ENCODE measurements at places on chromosomes 11 and 22. TPM values are rescaled to one million over a fixed set of nuclear protein-coding genes. Genes with fewer than 3 reads are reported as not detected.

FOLH1 gene
- total RNA-seq, result not detected

INSC gene
- 0.89 TPM for total RNA-seq

SHISAL1 gene
- total RNA-seq, result 1.5 TPM

VWCE gene
- total RNA-seq, result 0.76 TPM

GPHA2 gene
- not detected for total RNA-seq

SEZ6L gene
- under 0.01 TPM for total RNA-seq

NRIP3 gene
- total RNA-seq, result 12.0 TPM

SLC1A2 gene
- total RNA-seq, result 1.2 TPM

- DNase-seq, result no peak
These were observed 40.3 kb downstream of the SIK2 start for GRCh38 chr11:111642542-111642941.

- DNase-seq, result no peak
These were observed 48.8 kb upstream of the LARGE1 start for GRCh38 chr22:33969045-33969444.

- no peak for DNase-seq
These were observed 4.9 kb downstream of the MUC5AC start for GRCh38 chr11:1162491-1163311.

DNA sequence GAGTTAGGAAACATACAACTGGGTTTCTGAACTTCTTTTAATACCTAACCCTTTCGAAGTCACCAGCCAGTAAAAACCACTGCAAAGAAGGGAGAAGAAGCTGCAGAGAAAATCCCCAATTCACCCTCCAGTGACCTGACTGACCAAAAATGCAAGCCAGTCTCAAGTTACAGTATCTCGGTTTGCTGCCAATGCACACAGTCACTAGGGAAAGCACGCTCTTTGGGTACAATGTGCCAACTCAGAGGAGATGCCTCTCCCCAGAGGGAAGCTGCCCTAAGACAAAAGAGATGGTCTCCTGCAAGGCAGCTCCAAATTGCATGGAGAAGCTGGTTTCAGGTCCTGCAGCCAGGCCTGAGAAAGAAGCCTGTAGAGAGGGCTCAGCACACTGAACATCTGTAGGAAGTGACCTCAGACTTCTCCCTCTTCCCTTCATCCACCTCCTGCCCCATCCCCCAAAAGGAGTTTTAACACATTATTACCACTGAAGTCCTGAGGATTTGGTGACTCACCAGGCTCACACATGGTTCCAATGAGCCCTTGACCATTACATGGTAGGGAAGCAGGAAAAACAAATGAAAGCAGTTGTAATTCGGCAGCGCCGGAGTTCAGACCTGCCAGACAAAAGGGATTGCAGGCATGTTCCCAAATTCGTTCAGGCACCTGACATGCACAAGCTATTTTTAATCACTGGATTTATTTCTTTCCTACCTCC is 90.1 kb downstream of the ETS1 start:
- DNase-seq, result peak; percentile 97

GRCh38 chr11:114762408-114762807 is 84.1 kb downstream of the NXPE2 start:
- DNase-seq, result peak; percentile 75

GRCh38 chr22:36770513-36771231 is 5.2 kb downstream of the IFT27 start:
- no peak for DNase-seq

DNA sequence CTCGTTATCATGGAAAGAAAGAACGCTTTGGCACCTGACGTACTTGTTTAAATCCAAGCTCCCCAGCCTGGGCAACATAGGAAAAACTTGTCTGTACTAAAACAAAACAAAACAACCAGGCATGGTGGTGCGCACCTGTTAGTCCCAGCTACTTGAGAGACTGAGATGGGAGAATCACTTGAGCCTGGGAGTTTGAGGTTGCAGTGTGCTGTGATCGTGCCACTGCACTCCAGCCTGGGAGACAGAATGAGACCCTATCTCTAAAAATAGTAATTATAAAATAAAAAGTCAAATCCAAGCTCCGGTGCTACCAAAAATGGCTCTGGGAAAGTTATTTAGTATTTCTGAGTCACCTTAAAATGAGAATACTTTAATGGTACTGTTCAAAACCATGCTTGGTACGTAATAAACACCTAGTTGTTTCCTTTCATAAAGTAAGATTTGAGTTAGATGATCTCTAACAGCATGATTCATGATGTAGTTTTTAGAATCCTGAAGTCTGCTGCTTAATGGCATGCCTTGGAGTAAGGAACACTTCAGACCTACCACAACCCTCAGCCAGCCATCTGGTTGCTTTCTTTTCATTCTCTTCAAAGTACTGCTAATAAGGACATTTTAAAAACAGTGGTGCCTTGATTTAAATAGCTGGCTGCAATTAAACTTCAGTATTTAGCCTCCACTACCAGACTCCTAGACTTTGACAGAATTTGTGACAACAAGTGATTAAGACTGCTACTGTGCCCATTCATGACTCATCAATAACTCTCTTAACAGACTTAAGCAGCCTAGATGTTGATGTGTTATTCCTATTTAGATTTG is 8.4 kb downstream of the PPME1 start:
- peak; percentile 54 for DNase-seq

- no peak for DNase-seq
These were observed 2.4 kb upstream of the PPFIBP2 start for GRCh38 chr11:7511401-7511800.

- no peak for DNase-seq
These were observed 11.4 kb upstream of the MICAL3 start for GRCh38 chr22:18035751-18036150.

DNA sequence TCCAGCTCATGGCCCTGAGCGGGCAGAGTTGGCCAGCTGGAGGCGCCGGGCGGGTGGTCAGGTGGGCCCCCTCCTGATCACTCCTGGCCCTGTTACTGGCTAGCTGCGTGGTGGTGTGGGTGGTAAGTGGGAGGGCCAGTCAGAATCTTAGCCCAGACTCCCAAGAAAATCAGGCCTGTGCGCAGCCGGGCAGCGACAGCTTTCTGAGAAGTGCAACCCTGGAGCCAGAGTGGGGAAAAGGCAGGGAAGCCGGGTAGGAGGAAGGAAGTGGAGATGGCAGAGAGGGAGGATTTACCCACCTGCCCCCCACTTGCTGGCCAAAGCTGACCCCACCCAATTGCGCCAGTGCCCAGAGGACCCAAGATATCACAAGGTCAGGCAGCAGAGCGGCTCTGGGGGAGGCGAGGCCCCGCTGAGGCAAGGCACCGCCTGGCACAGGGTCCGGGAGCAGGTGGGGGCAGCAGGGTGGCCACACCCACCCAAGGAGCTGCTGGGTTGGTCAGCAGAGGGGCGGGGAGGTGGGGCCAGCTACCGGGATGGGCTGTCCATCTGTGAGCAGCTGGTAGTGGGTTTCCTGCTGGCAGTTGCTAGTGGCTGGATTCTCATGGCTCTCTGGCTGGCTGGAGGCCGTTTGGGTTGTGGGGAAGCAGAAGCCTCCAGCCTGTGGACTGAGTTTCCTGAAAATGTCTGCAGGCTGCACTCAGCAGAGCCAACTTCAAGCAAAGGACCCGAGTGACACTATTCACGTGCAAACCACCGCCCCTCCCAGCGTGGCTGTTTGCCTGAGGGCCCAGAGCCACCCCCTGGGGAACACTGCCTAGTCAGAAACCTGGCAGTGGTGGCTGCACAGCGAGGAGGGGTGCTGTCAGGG is 196.4 kb downstream of the IGLL1 start:
- DNase-seq, result peak; percentile 13

DNA sequence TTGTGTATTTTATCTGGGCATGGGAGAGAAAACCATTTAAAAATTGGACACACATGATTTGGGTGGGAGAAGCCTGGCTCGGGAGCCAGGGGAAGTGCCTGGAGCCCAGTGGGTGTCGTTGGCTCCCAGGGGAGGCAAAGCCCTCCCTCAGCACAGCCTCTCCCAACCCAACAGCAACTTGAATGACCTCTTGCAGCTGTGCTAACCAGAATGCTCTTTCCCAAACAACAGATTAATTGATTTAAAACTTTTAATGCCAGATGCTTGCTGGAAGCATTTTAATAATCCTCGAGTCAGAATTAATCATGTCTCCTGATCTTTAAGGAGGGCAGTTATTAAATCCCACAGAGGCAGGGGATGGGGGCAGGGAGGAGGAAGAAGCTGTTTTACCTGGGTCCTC is 401.6 kb downstream of the BUD13 start:
- no peak for DNase-seq

DNA sequence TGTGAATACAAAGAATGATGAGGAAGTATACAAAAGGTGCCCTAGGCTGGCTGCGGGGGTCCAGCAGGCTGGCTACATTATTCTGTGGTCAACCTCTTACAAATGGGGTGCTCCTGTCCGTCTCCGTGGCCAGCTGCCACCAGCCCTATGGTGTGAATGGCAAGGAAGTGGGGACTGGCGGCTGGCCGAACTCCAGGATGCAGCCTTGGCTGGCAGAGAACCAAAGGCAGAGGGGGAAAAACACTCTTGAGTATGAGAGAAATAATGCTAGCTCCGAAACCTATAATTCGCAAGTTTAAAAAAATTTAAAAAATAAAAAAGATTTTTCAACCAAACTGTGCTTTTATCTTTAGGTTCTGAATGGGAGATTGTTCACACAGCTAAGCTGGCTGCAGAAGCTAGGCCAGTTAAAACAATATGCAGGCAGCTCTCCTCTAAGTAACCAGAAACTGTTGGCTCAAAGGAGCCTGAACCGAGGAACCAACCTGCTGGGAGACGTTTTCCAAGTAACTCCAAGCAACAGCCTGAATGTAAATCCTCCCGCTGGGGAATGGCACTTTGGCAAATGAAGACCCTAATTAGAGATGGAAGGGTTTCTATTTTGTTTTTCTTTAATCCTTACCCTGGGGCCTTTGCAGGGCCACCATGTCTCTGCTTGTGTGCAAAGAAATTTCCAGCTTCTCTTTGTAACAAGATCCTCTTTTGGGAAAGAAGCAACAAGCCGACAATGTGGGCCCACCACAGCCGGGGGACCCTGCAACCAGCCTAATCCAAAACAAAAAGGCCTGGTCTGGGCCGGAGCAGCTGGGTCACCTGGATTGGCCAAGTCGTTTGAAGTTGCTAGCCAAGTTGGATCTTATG is 50.2 kb downstream of the C22orf31 start:
- DNase-seq, result no peak

GRCh38 chr11:5596607-5597201 is at the start of gene TRIM6:
TSS of gene TRIM6 (plus strand) at chr11:5596637. CDS start at chr11:5596898, 261 bp downstream.
- peak; percentile 66 for DNase-seq

GRCh38 chr22:26406118-26406517 is 22.9 kb upstream of the ASPHD2 start:
- peak; percentile 32 for DNase-seq

- peak; percentile 26 for DNase-seq
These were observed 1260.9 kb downstream of the BRD1 start for GRCh38 chr22:48566741-48567140.

DNA sequence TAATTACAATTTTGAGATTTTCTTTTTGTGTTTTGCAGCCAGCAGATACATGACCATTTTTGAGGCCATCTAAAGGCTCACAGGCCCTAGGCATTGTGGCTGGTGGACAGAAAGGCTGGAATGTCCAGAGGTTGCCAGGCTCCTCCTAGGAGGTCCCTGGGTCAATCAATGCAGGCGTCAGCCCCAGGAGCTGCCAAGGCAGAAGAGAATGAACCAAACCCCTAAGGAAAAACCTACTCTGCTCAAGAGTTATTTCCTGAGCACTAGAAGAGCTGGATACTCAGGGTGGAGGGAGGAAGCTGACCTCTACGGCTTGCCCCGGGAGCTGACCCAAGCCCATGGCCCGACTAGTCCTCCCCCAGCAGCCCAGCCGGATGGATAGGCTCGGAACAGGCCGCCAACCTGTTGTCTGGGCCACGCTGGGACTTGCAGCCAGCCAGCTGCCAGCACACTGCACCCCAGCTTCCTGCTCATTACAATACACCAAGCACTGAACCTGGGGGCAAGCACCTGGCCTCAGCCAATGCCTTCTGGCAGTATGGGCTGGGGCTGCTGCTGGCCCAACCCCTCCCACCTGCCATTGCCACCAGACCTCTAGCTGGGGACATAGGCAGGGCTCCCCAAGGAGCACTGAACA is 5.7 kb upstream of the SCGB1A1 start:
- DNase-seq, result no peak

- peak; percentile 87 for DNase-seq
These were observed at the start of gene MMP1 for GRCh38 chr11:102798012-102798746. TSS of gene MMP1 (minus strand) at chr11:102798160. CDS start at chr11:102798092, 68 bp downstream.

DNA sequence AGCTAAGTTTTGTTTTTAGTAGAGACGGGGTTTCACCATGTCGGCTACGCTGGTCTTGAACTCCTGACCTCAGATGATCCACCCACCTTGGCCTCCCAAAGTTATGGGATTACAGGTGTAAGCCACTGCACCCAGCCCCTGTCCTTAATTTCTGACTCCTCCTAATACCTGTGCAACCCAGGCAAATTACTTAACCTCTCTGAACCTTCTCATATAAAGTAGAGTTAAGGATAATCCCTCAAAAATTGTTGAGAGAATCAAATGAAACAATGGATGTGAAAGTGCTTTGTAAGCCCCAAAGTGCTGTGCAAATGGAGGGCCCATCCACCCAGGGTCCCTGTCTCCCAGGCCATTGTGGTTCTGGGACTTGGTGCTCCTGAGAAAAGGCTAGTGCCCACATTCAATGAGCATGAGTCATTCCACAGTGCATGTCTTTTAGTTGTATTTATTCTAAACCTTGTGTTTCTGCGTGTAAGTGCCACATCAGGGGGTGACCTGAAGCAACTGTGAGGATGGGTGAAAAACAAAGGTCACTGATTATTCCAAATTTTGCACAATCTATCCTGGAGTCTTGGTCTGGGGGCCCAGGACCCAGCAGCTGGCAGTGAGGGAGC is 61.4 kb upstream of the PTPRJ start:
- DNase-seq, result peak; percentile 61

DNA sequence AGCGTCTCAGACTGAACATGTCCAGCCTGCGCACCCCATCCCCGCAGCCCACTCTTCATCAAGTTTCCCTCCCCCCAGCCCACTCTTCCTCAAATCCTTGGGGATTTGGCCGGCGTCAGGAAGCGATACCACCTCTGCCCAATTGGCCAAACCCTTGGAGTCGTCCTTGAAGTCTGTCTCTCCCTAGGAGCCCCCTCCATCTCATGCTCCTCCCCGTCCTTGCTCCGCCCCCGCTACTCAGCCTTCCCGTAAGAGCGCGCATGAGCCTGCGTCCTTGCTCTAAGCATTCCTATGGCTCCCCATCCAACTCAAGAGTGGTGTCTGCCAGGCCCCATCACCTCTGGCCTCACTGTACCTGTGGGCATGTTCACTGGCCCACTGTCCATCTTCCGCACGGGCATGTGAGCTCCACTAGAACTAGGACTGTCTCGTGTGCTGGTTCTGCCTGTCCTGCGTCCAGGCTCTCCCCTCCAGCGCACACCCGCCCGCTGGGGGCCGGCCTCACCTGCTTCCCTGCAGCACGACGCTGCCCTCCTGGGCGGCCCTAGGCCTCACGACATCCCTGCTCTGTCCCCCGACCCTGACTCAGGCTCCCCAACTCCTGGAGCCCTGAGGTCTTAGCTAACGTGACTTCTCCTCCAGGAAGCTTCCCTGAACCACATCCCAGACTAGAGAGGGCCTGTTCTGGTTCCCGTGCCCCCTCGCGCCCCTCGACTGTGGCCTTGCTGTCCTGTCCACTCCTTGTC is 30.5 kb upstream of the TTLL12 start:
- DNase-seq, result no peak

GRCh38 chr11:19511413-19512183 is 201.0 kb upstream of the NAV2 start:
- DNase-seq, result no peak
